ENCODE measurements at places on chromosomes 3 and 15.
A peak's percentile ranks its signal among the peaks of the same experiment; 100 is the strongest.

DNA sequence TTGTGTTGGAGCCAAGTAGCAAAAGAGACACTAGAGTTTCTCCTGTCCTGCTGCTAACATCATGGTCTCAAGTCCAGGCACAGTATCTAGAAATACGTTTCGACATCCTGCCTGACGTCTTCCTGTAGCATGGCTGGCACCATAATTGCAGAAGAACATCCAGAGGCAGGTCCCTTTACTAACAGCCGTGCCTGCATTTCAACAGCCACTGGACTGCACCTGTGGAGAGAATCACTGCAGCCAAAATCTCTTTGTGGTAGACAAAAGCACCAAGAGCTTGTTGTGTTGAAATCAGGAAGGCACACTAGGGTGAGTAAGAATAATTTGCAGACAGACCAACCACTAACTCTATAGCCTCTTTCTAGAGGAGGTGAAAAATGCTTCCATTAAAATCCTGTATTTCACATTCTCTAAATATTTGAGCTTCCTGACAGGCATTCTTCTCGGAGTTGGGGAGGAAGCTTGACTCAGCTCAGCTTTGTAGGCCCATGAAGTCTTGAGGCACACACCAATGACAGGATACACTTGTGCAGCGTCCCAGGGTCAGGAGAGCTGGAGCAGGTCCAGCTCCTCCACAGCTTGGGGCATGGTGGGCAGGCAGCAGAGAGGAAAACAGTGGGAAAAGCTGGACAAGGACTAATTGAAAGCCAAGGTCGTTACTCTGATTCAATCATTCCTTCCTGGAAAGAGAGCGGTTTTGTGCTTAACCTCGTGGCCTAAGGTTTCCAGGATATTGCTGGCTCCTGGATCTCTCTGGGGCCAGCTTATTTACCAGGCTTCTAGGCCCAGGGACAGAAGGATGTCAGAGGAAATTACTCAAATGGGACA lies 244.9 kb downstream of the FAM43A start:
- peak; percentile 87 for DNase-seq

DNA sequence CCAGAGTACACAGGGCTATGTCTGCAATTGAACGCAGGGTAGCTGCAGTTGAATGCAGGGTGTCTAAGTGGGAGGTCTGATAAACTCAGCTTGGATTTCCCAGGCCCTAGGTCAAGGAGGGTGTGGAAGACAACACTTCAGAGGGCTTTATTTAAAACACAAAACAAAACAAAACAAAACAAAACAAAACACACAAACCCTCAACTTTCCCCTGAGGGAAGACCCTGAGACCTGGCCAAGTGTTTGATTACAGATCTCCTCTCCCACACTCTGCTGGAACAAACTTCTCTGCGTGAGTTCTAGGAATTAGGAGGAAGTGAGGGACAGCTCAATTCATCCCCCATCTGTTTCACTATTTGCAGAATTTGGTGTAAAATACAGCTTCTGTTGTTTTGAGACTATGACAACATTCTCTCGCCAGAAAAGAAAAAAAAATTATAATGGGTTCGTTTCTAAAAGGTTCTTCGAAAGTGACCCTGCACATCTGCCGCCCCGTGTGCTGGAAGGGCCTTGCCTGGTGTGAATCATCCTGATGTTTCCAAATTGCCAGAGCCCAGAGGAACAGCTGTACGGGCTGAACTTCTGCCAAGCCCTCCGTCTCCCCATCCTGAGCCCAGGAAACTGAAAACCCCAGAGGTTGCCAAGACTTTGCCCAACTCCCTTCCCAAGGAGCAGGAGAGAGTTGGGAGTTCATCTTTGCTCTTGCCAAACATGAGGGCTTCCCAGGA lies 73.3 kb upstream of the RAD18 start:
- no peak for DNase-seq

- no peak for DNase-seq
Observed at GRCh38 chr3:127959873-127960272, 44.8 kb downstream of the KBTBD12 start.

DNA sequence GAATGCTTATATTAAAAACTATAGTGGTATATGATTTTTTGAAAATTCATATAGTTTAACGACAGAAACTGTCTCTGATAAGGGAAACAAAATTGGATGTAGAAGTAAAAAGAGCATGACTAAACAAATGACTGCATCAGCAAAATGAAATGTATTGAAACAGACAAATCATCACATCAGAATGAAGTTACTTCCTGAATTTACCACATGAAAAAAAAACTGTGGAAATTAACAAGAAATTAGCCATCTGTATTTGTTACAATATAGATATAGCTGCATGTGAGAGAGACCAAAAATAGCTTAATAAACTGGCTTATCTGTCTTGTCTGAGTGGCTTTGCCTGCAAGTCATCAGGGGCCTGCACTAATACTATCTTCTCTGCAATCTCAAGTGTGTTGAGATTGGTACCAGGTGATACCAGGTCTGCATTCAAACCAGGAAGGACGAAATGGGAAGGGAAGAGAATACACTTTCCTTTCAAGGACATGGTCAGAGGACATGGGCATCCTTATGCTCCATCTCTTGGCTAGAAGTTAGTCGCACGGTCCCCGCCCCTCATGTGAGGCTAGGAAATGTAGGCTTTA lies 388.7 kb downstream of the GRM7 start:
- peak; percentile 51 for DNase-seq

- peak; percentile 34 for DNase-seq
Observed at GRCh38 chr15:63833021-63833696, 589 bp downstream of the HERC1 start.

DNA sequence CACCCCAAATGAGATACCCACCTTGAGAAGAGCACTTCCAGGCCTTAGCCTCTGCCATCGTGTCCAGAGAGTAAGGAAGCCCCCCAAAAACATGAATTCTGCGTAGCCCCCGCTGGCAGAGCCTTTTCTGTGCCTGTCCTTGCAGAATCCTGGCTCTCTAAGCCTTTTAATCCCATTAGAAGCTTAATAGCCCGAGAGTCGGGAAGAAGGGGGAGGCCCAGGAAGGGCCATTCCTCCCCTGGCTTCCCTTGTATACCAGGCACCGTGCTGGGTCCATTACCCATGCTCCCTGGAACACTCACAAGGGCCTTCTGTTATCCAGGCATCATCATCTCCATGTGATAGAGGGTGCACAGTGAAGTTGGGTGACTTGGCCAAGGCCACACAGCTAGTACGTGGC lies 7.1 kb downstream of the SPTBN5 start:
- DNase-seq, result no peak

All from astrocyte (in vitro differentiated cells and primary cell).